Fibroblast of mammary gland (primary cell): ENCODE measurements at places on chromosomes 4 and X.

DNA sequence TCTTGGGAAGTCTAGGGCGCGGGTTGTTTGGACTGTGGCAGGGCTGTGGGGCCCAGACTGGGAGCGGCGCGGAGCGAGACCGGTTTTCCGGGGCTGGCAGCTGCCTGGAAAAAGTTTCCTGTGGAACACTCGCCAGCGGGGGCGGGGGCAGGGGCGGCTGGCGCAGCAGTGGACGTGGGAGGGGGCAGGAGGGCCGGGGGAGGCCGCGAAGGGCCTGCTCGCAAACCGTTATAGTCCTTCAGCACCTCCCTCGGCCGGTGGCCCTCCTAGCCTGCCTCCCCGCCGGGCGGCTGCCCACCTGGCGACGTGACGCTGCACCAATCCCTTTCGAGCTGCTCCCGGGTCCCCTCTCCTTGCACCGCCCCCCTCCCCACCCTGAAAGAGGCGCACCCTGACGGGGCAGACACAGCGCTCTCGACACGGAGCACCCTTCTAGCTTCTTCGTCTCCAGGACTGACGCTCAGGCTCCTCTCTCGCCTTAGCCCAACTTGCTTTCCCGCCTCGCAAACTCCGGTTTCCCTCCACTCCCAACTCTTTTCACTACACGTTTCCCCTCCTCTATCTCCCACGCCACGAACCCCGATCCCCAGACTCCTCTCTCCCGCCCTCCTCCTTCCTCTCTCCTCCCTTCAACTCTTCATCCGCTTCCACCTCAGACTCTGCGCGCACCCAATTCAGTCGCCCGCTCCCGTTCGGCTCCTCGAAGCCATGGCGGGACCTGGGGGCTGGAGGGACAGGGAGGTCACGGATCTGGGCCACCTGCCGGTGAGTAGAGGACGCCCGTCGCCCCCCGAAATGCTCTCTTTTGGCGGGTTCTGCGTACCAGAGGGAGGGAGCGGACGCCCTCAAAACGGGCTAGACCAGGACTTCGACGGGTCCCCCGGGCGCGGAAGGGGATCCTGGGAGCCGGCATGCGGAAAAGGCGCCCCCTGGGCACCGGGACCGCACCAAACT, at the start of gene NRK:
NRK (plus strand) TSS at position 402 of the 954 bp plus-strand sequence; CDS start at position 709, 307 bp downstream.
- DNase-seq = no peak

DNA sequence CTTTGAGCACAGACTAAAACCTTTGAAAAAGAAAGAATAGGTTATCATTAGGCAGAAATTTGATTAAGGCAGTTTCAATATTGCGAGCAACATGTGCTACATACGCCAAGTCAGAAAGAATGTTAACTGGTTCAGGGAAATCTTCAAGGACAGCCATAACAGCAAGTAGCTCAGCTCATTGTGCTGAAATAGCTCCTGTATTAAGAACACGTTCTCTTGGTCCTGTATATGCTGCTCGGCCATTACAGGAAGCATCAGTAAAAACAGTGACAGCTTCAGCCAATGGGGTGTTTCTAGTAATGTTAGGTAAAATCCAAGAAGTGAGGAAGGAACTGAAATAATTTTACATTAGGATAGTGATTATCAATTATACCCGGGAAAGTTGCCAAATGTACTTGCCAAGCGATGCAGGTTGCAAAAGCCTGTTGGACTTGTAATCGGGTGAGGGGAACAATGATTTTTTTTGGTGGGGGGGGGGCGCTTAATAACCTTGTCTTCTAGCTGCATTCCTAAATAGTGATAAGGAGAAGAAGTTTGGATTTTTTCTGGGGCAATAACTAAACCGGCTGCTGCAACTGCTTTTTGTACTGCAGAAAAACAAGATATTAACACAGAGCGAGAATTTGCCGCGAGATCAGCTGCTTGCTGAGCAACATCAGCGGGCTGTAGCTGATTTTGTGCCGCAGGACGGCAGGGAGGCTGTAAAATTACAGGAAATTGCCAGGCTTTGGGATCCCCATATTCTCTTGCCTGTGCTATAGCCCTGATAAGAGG, 49.4 kb upstream of the RASSF6 start:
- no peak for DNase-seq

DNA sequence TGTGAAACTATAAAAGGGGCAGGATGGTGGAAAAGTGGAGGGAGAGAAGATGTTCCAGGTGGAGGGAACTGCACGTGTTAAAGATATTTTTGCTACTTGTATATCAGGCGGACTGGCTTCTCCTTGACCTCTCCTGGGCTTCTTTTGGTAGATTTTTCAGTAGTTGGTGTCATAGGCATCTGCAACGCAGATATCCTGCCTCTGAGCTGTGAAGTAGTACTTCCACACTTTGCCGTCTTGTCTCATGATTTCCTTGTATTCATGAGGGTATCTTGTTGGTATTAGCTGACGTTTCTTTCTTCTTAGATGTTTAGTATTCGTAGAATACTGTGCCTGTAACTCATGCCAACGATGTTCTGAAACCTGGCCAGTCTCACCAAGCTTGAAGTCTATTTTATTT, 81.0 kb downstream of the WWC2 start:
- no peak for DNase-seq

GRCh38 chrX:114959729-114960128, 57.7 kb downstream of the IL13RA2 start:
- DNase-seq = peak; percentile 43

DNA sequence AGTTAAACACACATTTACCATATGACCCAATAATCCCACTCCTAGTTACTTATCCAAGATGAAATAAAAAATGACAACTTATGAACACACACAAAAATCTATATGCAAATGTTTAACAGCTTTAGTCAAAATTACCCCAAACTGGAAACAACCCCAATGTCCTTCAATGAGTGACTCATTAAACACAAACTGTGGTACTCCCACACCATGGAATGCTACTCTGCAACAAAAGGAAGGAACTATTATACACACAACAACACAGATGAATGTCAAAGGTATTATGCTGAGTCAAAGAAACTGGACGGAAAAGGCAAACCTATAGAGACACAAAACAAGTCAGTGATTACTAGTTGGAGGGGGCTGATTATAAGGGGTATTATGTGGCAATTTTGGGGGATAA, 40.5 kb downstream of the MED14 start:
- peak; percentile 18 for DNase-seq

- DNase-seq = no peak
These were observed 576.0 kb downstream of the DACH2 start for GRCh38 chrX:86724277-86724676.

GRCh38 chrX:22686138-22686541, 313.6 kb upstream of the DDX53 start:
- peak; percentile 84 for DNase-seq

DNA sequence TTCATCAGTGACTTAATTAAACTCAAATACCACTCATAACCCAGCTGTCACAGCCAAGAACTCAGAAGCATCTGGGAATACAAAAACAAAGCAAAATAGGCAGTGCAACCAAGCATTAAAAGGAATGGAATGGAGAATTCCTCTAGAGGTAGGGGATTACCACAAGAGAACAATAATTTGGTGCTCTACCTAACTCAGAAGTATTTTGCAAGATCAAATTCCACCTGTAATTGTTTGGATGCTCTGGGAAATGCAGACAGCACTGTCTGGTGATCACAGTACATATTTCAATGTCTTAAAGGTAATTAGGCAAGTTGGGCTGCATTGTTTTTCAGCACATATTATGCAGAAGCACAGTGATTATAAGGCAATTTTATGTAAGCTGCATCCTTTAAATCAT, 547.5 kb downstream of the TRAM1L1 start:
- no peak for DNase-seq

DNA sequence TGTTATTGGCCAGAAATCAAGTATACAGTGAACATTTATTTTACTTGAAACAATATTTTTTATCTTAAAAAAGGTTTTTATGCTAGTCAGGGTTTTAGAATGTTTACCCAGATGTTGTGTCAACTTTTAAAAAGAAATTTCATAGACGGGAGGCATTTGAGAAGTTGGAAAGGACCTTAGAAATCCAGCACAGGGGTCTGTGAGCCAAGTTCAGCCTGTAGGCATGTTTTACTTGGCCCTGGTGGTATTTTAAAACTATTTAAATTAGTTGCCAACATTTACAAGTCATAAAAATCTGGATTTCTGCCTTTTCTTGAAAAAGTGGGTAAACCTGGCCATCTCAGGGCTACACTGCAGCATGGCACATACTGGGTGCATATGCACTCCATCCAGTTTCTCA, 25.5 kb upstream of the FHL1 start:
- DNase-seq = no peak

GRCh38 chrX:43745938-43746721, 90.0 kb downstream of the MAOA start:
- peak; percentile 25 for DNase-seq

- no peak for DNase-seq
These were observed 165.1 kb downstream of the SLIT2 start for GRCh38 chr4:20416800-20417199.

DNA sequence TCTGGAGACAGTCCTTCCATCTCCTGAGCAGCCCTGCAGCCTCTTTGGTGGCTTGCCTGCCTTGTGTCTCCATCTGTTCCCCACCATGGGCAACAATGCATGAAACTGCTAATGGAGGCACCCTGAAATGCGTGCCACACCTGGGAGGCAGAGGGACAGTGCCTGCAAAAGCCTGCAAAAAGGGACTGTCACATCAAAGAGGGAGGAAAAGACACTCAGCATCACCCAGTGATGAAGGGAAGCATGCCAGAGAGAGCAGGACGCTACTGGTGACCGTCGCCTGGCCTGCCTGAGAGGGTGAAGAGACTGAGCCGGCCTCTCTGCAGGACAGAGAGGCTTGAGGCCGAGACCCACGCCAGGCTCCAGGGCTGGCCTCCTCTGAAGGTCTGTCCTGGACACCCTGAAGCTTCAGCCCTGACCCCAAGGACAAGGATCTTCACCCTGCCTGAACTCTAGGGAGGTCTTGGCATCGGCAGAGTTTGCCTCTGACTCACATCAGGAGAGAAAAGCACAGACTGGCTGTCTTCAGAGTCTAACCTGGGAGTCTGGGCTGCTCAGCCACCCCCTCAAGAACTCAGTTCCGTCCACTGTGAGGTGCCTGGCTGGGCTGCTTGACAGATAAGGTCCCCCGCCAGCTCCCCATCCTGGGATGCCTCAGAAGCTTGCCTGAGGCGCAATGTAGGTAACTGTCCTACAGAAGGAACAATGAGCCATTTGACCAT, 8.1 kb downstream of the ACSL1 start:
- DNase-seq = peak; percentile 16

- DNase-seq = peak; percentile 92
These were observed 108.5 kb downstream of the ZNF330 start for GRCh38 chr4:141329174-141329569.

DNA sequence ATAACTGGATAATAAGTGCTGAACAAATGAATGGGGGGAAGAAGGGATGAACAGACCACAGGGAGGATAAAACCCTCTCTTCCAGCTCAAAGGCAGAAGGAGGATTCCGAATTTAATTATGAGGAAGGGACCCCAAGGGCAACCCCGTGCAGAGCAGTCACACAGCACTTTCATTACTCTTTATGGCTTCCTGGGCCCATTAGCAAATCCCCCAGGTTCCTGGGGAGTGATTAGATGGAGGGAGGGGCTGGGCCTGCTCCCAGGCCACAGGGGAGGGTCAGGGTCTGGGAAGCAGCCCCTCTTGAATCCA, 67.1 kb downstream of the PPP2R2C start:
- no peak for DNase-seq

- DNase-seq = no peak
These were observed 308.3 kb downstream of the BMPR1B start for GRCh38 chr4:95066050-95066449.
